ENCODE measurements at places on chromosomes 1 and 21.
A peak's percentile ranks its signal among the peaks of the same experiment; 100 is the strongest.

DNA sequence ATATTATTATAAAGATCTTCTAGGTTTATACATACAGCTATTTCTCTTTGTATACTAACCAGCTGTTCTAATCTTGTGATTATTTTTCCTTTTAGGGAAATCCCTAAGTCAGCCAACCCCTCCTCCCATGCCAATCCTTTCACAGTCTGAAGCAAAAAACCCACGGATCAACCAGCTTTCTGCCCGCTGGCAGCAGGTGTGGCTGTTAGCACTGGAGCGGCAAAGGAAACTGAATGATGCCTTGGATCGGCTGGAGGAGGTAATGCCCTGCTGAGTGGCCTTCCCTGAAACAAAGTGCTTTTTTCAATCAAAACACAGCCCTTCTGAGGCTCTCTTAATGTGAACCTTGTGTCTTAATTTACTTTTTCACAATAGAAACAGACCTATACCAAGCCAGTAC, 32.4 kb upstream of the BMP8A start:
- no peak for DNase-seq

- no peak for DNase-seq
These were observed 20.6 kb downstream of the XKR8 start for GRCh38 chr1:27980216-27980845.

GRCh38 chr1:214494706-214495105, 56.7 kb downstream of the PTPN14 start:
- DNase-seq: no peak

- no peak for DNase-seq
These were observed 44.1 kb downstream of the S100B start for GRCh38 chr21:46560568-46561444.

DNA sequence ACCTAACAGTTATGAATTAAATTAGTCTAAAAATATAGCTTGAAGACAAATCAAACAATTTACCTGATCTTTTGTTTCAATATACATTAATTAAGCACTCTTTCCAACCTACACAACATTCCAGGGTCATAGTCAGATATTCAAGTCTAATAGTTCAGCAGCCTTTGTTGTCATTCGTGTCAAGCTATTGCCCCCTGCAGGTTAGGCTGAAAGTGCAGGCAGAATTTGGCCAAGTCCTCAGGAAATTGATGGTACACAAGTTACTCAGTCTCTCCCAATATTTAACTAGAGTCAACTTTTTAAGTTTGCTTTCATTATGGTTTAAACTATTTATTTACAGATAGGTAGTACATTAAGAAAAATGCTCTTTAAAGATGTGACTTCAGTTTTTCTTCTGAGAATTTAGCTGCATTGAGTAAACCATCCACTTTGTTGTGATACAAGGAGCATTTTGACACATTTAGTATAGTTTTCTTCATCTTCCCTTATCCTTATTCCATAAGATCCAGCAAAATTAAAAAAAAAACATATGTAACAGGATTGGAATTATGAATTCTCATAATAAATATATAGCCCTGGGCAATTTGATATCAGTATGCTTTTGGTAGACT, 130.3 kb upstream of the DPYD start:
- DNase-seq: peak; percentile 47

DNA sequence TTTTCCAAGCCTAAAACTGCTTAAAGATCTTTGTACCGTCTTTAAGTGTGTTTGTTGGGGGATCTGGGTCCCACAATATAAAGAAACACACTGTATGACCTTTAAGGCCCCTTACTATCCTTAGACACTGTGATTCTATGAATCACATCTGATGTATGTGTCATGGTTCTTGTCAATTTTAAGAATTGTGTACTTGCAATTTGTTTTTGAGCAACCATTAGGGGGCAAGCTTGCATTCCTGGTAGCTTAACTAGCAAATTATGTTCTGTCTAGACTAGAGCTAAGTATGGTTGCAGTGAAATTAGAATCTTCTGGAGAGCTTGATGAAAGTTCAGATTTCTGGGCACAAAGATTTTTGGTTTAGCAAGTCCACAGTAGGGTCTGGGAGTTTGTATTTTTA, 219.5 kb downstream of the TPR start:
- peak; percentile 11 for DNase-seq

- no peak for DNase-seq
These were observed 943.6 kb downstream of the KCNT2 start for GRCh38 chr1:195664628-195665027.

- DNase-seq: no peak
These were observed 174.7 kb upstream of the SGIP1 start for GRCh38 chr1:66359269-66359668.

GRCh38 chr1:217004776-217005436, 281.7 kb upstream of the ESRRG start:
- DNase-seq: no peak

- no peak for DNase-seq
These were observed 216.3 kb downstream of the KIF26B start for GRCh38 chr1:245370905-245371581.

GRCh38 chr21:29121759-29122158, 8.7 kb upstream of the MAP3K7CL start:
- DNase-seq: no peak

DNA sequence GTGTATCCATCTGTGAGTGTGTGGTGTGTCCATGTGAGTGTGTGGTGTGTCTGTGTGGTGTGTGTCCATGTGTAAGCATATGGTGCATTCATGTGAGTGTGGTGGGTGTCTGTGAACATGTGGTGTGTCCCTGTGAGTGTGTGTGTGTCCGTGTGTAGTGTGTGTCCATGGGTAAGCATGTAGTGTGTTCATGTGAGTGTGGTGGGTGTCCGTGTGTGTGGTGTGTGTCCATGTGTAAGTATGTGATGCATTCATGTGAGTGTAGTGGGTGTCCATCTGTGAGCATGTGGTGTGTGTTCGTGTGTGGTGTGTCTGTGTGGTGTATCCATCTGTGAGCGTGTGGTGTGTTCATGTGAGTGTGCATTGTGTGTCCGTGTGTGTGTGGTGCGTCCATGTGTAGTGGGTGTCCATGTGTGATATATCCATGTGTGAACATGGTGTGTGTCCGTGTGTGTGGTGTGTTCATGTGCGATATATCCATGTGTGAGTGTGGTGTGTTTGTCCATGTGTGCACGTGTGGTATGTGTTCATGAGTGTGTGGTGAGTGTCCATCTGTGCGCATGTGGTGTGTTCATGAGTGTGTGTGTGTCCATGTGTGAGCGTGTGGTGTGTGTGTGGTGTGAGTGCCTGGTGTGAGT, 12.3 kb downstream of the SLC19A1 start:
- no peak for DNase-seq

DNA sequence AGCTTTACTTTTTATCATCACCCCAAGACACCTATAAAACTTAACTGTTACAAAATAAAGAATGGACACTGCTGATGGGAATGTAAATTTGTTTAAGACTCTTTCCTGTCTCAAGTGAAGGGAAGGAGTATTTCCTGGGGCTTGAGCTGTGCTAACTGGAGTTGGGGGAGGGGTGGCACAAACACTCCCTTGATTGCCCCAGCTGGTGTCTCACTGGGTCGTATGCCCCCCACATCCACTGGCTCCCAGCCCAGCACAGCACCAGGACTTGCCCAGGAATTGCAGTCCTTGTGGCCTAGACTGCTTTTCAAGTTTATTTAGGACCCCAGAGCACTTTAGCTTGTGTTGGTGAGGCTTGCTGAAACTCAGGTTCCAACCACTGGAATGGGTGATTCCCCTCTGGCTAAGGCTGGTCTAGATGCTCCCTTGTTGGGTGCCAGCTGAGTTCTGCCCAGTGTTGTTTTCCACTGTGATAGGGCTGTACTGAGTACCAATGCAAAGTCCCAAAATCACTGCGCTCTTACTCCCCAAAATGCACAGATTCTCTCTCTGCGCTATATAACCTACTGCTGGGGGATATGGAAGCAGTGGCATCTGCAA, 49.1 kb upstream of the DR1 start:
- no peak for DNase-seq

GRCh38 chr1:27643600-27644368, 8.8 kb upstream of the FGR start:
- DNase-seq: peak; percentile 42

GRCh38 chr21:26850116-26850643, 5.0 kb upstream of the ADAMTS1 start:
- DNase-seq: no peak

GRCh38 chr1:225573216-225573615, 79.7 kb downstream of the ENAH start:
- DNase-seq: no peak

DNA sequence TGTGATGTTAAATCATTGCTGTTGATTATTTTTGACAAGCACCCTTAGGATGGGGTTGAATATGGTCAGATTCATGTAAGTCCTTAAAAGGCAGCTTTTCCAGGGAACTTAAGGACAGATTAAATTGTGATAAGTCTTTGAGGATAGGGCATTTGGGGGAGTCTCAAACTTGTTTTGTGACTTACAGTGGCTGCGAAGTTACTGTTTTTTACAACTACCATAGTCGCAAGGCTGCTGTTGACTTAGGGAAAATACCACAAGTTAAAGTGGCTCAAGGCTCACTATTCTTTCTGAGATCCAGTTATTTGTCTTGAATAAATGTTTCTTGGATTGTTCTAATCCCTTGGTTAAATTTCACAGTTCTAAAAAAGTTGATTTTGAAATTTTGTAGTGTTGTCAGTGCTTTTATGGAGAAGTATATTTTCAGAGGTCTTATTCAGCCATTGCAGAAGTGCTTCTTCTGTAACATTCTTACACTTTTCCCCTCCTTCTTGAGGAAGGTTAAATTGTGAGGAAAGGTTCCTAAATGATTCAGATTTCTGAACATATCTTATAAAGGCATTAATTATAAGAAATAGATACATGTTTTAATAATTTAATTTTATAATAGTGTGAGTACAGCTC, 47.0 kb upstream of the MPC2 start:
- no peak for DNase-seq

DNA sequence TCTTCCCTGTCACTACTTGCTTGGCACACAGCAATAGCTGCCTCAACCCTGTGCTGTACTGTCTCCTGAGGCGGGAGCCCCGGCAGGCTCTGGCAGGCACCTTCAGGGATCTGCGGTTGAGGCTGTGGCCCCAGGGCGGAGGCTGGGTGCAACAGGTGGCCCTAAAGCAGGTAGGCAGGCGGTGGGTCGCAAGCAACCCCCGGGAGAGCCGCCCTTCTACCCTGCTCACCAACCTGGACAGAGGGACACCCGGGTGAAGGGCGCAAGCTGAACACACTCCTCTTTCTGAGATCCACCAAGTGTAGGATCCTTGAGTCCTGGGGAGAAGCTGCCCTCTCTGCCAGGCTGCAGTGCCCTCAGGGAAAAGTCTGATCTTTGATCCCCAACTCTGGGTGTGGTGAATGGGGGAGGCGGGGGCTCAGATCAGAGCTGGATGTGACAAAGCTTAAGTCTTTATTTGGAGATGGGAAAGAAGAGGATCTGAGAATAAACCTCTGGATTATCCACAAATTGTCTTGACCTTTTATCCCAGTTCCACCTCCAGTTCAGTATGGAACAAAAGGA, 1.2 kb downstream of the RXFP4 start:
- no peak for DNase-seq

- DNase-seq: no peak
These were observed 28.4 kb downstream of the RNF11 start for GRCh38 chr1:51264451-51264850.

GRCh38 chr1:110945626-110946025, 18.1 kb downstream of the LRIF1 start:
- no peak for DNase-seq

- no peak for DNase-seq
These were observed 5.6 kb downstream of the PRELP start for GRCh38 chr1:203481196-203481595.

GRCh38 chr1:191260056-191260455, 782.4 kb upstream of the BRINP3 start:
- no peak for DNase-seq

- no peak for DNase-seq
These were observed 15.1 kb downstream of the SOX13 start for GRCh38 chr1:204087893-204088528.

DNA sequence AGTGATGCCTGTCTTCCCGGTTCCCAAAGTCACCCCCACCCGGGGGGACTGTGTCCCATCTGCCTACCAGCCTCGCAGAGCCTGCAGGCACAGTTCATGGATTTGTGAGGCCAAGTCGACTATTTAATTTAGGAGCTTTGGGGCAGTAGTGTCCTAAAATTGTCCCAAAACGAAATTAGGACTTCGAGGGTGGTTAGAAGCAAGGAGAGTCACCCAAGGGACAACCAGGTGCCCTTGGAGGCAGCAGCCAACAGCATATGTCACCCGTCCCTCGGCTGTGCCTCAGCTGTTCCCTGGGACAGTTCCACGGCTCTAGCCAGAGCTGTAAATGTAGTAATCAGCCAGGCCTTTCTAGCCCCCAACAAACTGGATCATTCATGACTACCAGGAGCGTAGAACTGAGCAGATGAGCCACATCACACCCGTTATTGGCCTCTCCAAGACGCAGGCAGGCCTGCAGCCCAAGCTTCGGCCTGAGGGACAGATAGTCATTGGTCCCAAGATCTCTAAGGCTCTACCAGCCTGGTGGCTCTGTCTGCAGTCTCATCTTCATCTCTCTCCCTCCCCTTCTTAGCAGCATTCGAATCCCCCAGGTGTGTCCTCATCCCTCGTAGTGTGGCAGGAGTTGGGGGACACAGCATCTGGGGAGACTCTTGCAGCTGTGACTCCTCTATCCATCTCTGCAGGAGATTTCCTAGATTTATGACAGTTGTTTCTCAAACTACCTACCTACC, 2.9 kb downstream of the PAX7 start:
- DNase-seq: no peak

DNA sequence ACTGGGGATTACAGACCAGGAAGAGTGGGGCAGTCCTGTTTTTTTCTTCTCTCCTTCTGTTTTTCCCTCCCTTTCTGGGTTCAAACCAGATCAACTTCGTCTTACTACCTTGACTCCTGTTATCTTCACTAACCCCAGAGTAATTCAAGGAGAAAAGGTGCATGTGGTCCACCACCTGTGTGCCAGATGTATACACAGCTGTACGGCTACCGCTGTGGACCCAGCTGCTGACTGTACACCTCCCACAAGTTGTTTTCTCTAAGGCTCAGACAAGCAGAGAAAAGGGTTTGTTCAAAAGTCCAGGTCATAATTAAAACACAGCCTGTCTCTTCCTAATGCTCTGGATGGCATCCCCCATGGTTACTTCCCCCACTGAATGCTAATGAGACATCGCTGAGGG, 102.1 kb downstream of the LMX1A start:
- no peak for DNase-seq

DNA sequence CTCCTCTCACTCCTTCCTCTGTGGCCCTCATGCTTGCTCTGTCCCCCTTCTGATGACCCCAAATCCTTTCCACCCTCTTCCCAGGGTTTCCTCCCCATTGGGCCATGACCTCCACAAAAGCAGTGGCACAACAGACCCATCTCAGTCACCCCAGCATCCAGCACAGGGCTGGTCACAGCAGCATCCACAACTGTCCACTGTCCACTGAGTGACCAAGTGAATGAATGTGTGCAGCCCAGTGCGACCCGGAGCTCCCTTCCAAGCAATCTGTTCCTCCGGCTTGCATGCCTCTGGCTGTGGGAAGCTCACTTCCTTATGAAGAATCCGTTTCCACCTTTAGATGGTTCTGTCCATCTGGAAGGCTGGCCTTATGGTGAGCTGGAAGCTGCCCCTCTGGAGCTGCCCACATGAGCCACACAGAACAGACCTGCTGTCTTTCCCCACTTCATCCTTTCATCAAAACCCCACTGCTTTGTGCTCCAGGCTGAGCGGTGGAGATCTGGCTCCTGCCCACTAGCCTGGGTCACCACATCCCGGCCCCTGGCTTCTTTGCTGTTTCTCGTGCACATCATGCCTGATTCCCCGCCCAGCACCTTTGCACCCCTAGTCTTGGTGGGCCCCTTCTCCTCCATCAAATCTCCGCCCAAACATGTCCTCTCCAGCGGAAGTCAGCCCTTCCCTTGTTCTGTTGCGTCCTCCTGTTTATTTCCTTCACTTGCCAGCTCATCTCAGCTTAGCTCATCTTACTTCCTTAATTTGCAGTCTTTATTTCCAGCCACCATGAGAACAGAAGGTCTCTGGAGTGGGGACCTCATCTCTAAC, 56.4 kb downstream of the EDN2 start:
- no peak for DNase-seq

All from T-helper 1 cell (primary cell).